Fibroblast of lung (primary cell): ENCODE measurements at places on chromosomes 4 and X. TPM values are rescaled to one million over a fixed set of nuclear protein-coding genes. Genes with fewer than 3 reads are reported as not detected.

GRCh38 chr4:114659386-114660008, 60.9 kb downstream of the UGT8 start:
- no peaks in the 10 kb centered on the region for H3K27me3 ChIP-seq
- H3K4me3 ChIP-seq = no peak overlapping the region
- H3K4me1 ChIP-seq = no peaks in the 10 kb centered on the region

GRCh38 chr4:39883646-39884045, 94.1 kb downstream of the PDS5A start:
- no peaks in the 10 kb centered on the region for H3K27me3 ChIP-seq
- DNase-seq = no peak
- H3K27ac ChIP-seq = no peak overlapping the region
- H3K36me3 ChIP-seq = no peaks in the 10 kb centered on the region
- H3K4me1 ChIP-seq = no peaks in the 10 kb centered on the region
- H3K4me3 ChIP-seq = no peak overlapping the region

Gene TMEM271
- total RNA-seq = not detected in 2 replicates

DNA sequence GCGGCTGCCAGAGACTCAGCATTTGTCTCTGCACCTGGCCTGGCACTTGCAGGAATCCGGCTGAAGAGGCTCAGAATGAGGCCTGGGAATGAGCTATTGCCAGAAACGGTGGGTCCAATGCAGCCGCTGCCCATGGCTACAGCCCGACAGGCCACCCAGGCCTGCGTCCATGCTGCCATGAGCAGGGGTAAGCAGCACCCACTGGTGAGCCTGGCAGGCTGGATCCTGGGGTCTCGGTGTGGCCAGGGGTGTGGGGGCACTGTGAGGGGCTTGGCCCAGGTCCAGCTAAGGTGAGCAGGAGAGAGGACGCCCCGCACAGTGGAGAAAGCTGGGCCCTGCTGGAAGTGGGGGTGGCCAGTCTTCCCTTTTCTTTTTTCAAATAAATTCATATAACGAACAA, 60.3 kb upstream of the MXD4 start:
- H3K36me3 ChIP-seq = no peaks in the 10 kb centered on the region
- no peak for DNase-seq
- no peak overlapping the region for H3K4me3 ChIP-seq
- no peaks in the 10 kb centered on the region for H3K27me3 ChIP-seq

DNA sequence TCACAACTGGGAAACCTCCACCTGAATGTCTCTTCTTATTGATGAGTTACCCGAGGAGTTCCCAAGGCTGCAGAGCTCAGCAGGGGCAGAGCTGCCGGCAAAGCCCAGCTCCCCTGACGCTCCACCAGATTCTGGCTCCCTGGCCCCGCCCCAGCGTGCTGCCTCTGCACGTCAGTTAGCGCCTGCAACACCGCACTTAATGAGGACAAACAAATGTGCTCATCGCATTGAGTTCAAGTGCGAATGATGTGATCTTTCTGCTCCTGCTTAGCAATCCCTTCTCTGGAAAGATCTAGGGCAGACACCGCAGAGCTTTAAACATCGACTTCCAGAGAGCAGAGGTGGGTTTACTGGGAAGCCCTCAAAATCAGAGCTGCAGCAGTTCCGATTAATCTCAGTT, 55.5 kb upstream of the FBXW7 start:
- H3K4me1 ChIP-seq = peaks cover 12% of the 10 kb centered on the region
- peak; percentile 53 for DNase-seq
- H3K4me3 ChIP-seq = peak overlapping the region; percentile 31
- H3K27ac ChIP-seq = no peak overlapping the region

DNA sequence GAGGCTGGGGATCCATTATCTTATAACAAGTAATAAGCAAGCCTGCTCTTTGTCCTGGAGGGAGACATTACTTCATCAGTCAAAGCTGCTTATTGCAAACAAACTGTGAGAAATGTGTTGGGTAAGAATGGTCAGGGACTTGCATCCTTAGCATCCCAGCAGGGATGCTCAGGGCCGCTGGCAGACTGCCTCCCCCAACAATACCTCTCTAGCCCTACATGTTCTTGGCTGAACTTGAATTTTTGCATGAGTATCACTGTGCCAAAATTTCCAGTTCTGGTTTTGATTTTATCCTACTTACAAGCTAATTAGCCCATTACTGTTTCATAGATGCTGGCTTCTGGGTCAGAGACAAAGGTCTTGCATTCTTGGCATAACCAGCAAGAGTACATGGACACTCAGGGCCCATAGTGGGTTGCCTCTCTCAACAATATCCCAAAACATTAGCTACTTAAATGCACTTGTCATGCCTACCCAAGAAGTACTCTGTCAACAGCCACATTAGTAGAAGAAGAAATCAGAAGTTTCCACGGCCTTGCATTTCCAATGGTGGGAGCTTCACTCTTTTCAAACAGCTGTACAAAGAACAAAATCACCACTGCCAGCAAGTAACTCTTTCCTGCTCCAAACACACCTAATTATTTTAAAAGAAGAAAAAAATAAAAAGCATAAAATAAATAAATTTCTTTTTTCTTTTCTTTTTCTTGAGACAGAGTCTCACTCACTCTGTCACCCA, 41.9 kb upstream of the NEUROG2 start:
- no peaks in the 10 kb centered on the region for H3K27me3 ChIP-seq
- no peaks in the 10 kb centered on the region for H3K36me3 ChIP-seq
- H3K27ac ChIP-seq = no peak overlapping the region
- DNase-seq = no peak
- peaks cover 1% of the 10 kb centered on the region for H3K4me1 ChIP-seq

DNA sequence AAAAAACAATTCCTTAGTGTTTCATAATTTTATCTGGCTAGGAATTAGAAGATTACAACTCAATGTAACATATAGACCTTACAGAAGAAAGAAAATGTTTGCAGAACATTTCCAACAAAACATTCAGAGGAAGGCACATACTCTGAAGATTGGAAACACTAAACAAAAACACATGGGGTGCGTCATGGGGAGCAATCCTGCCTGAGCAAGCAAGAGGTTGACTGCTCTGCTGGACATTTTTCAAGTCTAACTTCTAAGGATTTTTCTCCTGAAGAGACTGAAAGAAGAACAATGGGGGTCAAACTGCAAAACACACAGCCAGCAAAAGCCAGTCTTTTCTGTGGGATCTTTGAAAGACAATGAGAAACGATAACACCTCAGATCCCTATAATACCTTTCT, 182.8 kb downstream of the GUCY2F start:
- no peak for DNase-seq
- no peaks in the 10 kb centered on the region for H3K36me3 ChIP-seq
- no peaks in the 10 kb centered on the region for H3K4me1 ChIP-seq
- H3K27me3 ChIP-seq = no peaks in the 10 kb centered on the region

Gene TLL1
- 0.26 and 0.33 TPM in 2 replicates for total RNA-seq

DNA sequence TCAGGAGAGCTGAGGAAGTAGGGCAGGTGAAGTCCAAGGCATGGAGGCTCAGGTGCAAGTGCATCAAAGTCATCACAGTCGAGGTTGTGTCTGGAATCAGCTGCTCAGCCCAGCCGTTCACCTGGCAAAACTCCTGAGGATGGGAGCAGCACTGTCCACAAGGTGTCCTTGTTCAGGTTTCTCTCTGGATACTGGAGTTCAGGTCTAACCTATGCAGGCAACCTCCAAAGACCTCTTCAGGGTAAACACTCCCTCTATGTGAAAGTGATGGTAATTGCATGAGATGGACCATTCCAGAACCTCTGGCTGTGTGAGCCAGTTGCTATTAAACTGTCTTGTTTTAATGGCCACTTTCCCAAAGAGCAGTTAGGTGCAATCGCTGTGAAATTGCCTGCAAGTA, 120.2 kb upstream of the PSAPL1 start:
- H3K4me1 ChIP-seq = no peaks in the 10 kb centered on the region
- H3K4me3 ChIP-seq = no peak overlapping the region
- H3K27ac ChIP-seq = no peak overlapping the region
- H3K36me3 ChIP-seq = no peaks in the 10 kb centered on the region

Gene IBSP
- total RNA-seq = not detected in 2 replicates

DNA sequence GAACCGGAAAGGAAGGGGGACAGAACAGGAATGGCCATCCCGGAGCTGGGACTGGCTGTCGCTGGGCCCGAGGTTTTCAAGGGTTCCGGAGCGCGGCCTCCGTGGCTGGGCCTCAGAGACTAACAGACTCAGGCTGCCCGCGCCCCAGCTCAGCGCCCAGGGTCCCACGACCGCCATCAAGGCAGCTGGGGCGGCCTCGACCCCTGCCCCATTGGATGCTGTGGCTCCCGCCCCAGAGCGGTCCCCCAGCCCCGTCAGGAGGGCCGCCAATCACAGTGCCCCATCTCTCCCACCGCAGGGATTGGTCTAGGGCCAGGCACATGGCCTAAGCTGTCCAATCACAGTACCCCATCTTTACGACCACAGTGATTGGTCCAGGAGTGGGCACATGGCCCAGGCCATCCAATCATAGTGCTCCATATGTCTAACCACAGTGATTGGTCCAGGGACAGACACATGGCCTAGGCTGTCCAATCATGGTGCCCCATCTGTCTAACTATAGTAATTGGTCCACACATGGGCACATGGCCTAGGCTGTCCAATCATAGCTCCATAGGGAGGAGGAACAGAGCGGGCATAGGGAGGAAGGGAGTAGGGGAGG, 105.3 kb upstream of the NKX1-1 start:
- DNase-seq = peak; percentile 67
- no peak overlapping the region for H3K27ac ChIP-seq
- no peaks in the 10 kb centered on the region for H3K36me3 ChIP-seq
- no peak overlapping the region for H3K4me3 ChIP-seq

DNA sequence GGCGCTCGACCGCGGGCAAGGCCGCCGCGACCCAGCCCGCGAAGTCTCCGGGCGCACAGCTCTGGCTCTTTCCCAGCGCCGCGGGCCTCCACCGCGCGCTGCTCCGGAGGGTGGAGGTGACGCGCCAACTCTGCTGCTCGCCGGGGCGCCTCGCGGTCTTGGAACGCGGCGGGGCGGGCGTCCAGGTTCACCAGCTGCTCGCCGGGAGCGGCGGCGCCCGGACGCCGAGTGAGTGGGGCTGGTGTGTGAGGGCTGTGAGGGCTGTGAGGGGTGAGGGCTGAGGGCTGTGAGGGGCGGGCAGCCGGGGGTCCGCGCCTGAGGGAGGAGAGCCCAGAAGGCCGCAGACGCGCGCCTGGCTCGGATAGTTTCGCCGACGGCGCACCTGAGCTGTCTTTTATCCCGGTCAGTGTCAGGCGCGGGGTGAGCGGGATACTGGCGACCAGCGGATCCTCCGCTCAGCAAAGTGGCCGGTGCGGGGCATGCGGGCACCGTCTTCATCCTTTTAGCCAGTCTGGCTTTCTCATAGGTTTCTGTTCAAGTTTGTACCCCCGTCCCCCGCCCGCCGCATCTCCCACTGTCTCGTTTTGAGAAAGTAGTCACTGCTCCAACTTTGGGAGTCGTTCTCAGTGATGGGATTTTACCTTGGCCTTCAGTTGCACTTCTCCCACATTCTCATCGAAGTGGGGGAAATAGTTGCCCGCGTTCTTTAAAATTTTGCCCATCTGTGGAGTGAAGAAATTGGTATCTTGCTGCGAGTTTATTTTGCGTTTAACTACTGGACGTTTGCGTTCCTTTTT, 586 bp downstream of the HERC5 start:
- peak overlapping the region; percentile 76 for H3K4me3 ChIP-seq
- no peaks in the 10 kb centered on the region for H3K36me3 ChIP-seq
- no peak overlapping the region for H3K27ac ChIP-seq
- H3K27me3 ChIP-seq = peaks cover 7% of the 10 kb centered on the region

Gene FHDC1
- 0.26 and 0.33 TPM in 2 replicates for total RNA-seq

DNA sequence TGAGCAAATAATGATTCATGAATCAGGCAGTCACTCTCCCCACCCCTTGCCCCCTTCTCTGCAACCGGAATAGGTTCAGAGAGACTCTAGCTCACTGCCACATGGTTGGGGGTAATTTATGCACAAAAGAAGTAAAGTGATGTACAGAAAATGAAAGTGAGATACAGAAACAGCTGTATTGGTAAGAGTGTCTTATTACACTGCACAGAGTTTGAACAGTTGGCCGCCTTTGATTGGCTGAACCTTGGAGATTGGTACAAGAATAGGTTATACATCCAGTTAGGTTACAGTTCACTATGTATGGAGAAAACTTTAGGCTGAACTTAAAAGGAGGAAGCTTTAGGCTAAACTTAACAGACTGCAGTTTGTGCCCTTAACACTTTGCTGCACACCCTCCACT, 34.6 kb upstream of the DIAPH2 start:
- H3K36me3 ChIP-seq = no peaks in the 10 kb centered on the region
- no peaks in the 10 kb centered on the region for H3K4me1 ChIP-seq
- DNase-seq = no peak
- H3K27ac ChIP-seq = no peak overlapping the region

GRCh38 chr4:143341186-143341755, 4.6 kb downstream of the GAB1 start:
- H3K4me3 ChIP-seq = no peak overlapping the region
- H3K36me3 ChIP-seq = no peaks in the 10 kb centered on the region
- no peaks in the 10 kb centered on the region for H3K4me1 ChIP-seq
- H3K27me3 ChIP-seq = no peaks in the 10 kb centered on the region
- DNase-seq = no peak

Gene UGT2B7
- not detected in 2 replicates for total RNA-seq

DNA sequence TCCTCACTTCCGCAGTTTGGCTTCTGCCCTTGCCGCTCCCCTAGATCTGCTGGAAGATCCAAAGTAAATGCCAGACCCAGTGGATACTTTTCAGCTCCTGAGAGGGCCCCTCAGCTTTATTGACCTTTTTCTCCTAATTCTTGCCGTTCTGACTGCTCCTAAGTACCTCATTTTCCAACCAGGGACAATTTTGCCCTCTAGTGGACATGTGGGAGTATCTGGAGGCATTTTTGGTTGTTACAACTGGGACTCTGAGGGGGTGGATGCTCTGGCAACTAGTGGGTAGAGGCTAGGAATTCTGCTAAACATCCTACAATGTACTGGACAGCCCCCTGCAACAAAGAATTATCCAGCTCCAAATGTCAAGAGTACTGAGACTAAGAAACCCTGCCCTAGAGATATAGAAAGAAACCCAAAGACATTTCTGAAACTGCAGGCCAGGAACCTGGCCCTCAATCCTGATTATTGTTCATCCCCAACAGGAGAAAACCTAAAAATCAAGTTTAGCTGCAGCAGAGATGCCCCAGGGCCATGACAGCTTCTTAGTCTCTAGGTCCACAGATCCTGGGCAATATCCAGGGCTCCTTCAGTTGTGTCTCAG, 3.4 kb downstream of the TEX13B start:
- no peak overlapping the region for H3K27ac ChIP-seq
- H3K36me3 ChIP-seq = no peaks in the 10 kb centered on the region

DNA sequence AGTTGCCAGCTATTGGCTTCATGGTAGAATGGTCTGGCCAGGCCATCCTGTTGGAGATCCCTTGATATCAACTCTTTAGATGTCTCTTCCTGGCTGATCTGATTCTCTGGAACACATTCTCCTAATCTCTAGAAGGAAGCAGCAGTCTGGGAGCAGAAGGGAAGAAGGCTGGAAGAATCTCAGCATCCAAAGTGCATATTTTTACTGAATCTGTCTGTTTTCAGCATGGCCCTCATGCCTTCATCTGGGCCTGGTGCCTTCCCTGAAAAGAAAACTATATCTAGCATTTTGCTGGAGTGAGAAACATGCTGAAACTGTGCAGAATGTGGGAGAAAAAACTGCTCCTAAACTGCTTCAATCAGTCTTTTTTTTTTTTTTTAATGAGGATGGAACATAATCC, 148.7 kb downstream of the REPS2 start:
- H3K27me3 ChIP-seq = no peaks in the 10 kb centered on the region
- H3K4me3 ChIP-seq = no peak overlapping the region
- no peak for DNase-seq
- H3K27ac ChIP-seq = no peak overlapping the region
- no peaks in the 10 kb centered on the region for H3K36me3 ChIP-seq

Gene NONO
- 316 and 355 TPM in 2 replicates for total RNA-seq

Gene LAP3
- total RNA-seq = 116 and 129 TPM in 2 replicates

- no peaks in the 10 kb centered on the region for H3K4me1 ChIP-seq
- peak within 1 kb of the TSS; percentile 75 for H3K4me3 ChIP-seq
- peak within 1 kb of the TSS; percentile 71 for H3K27ac ChIP-seq
- no peaks in the 10 kb centered on the region for H3K36me3 ChIP-seq
- DNase-seq = peak; percentile 37
- H3K27me3 ChIP-seq = no peaks in the 10 kb centered on the region
These were observed at the start of gene SLC9A6 for GRCh38 chrX:135985157-135985972. Gene SLC9A6 (plus strand): TSS chrX:135985435. CDS start chrX:135985659, 224 bp downstream.

Gene UGDH
- total RNA-seq = 85.9 and 93.7 TPM in 2 replicates
